ENCODE measurements at places on chromosomes 11 and 22. TPM values are rescaled to one million over a fixed set of nuclear protein-coding genes. Genes with fewer than 3 reads are reported as not detected.

- peaks cover 57% of the 10 kb centered on the region for H3K4me1 ChIP-seq
- H3K27me3 ChIP-seq = no peaks in the 10 kb centered on the region
Observed at GRCh38 chr22:19896665-19897355, 42.1 kb upstream of the GNB1L start.

GRCh38 chr11:16960250-16960649 lies 54.0 kb downstream of the PLEKHA7 start:
- no peaks in the 10 kb centered on the region for H3K4me1 ChIP-seq
- no peak overlapping the region for H3K4me3 ChIP-seq
- H3K36me3 ChIP-seq = no peaks in the 10 kb centered on the region
- DNase-seq = no peak

ZC3H7B gene
- total RNA-seq = 42.8 TPM

- peak overlapping the region; percentile 61 for H3K4me3 ChIP-seq
- H3K27me3 ChIP-seq = no peaks in the 10 kb centered on the region
Observed at GRCh38 chr22:23183061-23183698, 2.9 kb downstream of the BCR start.

DNA sequence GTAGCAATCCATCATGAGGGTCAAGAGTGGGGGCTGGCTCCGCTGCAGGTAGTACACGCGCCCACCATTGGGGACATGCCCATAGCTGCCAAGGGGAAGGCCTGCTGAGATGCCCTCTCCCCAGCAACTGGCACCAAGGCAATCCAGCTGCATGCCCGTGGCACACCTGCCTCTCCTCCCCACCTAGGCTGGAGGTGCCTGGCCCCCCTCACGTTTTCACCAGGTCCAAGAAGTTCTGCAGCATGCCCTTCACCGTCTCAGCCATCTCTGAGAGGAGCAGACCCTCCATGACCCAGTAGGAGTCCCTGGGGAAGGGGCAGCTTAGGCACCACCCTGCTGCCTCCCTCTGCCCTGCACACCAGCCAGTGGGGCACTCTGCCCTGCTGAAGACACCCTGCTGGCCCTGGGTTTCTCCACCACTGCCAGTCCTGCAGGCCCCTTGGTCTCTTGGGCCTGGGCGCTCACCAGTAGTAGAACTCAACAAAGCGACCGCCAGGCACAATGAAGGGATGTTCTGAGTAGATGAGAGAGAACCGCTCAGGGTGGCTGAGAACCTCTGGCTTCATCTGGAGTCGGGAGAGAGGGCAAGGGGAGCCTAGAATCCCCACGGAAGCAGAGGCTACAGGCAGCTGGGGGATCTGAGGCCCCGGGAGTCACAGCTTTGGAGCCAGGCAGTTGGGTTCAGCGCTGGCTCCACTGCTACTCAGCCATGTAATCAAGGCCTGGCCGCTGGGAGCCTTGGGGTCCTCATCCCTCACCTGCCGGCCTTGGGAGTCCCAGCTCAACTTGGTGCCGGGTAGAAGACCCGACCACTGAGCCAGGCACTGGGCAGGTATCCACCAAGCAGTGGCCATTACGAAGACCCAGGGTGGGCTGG lies 17.8 kb downstream of the TREH start:
- H3K4me3 ChIP-seq = no peak overlapping the region
- no peaks in the 10 kb centered on the region for H3K4me1 ChIP-seq
- H3K36me3 ChIP-seq = no peaks in the 10 kb centered on the region

INCENP gene
- total RNA-seq = 124 TPM

ANO3 gene
- not detected for total RNA-seq

SYCE3 gene
- total RNA-seq = not detected

GRCh38 chr11:124961972-124962609 lies 8.1 kb downstream of the CCDC15 start:
- no peaks in the 10 kb centered on the region for H3K36me3 ChIP-seq
- no peak overlapping the region for H3K4me3 ChIP-seq
- H3K4me1 ChIP-seq = no peaks in the 10 kb centered on the region
- H3K27ac ChIP-seq = no peak overlapping the region

GRCh38 chr11:17734986-17735817 lies 621 bp downstream of the KCNC1 start:
- H3K4me1 ChIP-seq = no peaks in the 10 kb centered on the region
- no peak overlapping the region for H3K27ac ChIP-seq

DNA sequence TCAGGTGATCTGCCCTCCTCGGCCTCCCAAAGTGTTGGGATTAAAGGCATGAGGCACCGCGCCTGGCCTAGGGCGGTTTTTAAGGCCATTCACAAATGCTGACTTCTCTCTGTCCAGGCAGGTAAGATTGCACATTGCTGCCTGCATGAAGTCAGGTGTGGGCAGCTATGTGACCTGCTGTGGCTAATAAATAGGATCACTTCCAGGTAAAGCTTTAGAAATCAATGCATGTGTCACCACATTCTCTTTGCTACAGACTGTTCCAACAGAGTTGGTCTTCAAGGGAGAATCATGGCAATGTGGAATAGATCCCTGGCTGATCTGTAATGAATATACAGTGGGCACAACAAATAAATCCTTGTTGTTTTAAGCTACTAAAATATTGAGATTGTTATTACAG lies 260.3 kb upstream of the PITPNB start:
- no peaks in the 10 kb centered on the region for H3K4me1 ChIP-seq
- no peaks in the 10 kb centered on the region for H3K27me3 ChIP-seq
- DNase-seq = no peak
- no peak overlapping the region for H3K4me3 ChIP-seq
- H3K36me3 ChIP-seq = no peaks in the 10 kb centered on the region
- H3K27ac ChIP-seq = no peak overlapping the region

DNA sequence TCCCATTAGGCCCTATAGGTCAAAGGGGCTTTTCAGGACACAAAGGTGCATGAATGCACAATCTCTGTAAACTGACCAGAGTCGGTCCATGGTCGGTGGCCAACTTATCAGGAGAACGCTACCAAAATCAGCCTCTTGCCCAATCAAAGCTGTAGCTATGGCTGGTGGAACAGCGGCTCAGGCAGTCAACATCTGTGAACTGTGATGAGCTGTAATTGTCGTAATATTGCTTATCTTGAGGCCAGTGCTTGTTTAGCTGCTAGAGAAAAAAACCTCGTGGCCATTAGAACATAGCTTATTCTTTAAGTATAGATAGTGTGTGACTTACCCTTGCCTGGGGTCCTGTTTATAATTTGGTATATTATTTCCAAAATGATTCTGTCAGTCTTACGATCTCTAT lies 14.4 kb upstream of the CHST1 start:
- no peaks in the 10 kb centered on the region for H3K4me1 ChIP-seq
- no peak for DNase-seq
- no peaks in the 10 kb centered on the region for H3K36me3 ChIP-seq
- no peak overlapping the region for H3K27ac ChIP-seq

DNA sequence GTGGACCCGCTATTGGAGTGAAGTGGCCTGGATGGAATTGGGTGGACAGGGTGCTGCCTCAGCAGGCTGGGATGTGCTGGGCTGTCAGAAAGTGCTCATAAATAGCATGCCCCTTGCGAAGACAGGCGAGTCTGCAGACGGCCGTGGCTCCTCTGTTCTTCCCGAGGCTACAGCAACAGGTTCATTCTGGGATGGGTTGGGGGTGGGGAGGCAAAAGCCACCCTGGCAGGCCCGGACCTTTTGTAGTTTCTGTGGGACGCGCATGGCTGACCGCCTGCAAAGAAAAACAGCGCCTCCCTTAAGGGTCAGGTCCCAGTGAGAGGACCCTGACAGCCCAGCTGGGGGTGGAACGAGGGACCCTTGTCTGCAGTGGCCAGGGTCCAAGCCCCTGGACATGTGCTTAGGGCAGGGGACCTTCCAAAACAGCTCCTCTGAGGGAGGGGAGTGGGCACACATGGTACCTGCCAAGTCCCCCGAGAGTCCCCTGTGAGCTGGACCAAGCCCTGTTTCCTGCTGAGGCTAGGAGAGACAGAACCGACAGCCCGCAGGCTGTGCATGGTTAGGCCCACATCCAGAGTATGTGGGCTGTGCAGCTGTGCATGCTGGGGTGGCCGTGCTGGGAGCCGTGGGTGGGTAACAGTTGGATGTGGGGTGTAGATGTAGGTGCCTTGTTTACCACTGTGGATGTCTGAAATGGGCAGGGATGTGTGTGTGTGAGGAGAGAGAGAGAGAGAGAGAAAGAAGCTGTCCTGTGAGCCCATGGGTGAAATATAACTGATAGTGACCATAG lies at the start of gene CRYBB3:
CRYBB3 (plus strand) TSS at position 128 of the 790 bp plus-strand sequence. CDS start 1,539 bp downstream, outside the sequence.
- H3K4me1 ChIP-seq = no peaks in the 10 kb centered on the region
- DNase-seq = no peak
- H3K36me3 ChIP-seq = no peaks in the 10 kb centered on the region
- H3K27ac ChIP-seq = no peak within 1 kb of the TSS
- H3K27me3 ChIP-seq = no peaks in the 10 kb centered on the region

GRCh38 chr11:128310005-128310404 lies 277.4 kb downstream of the ETS1 start:
- H3K36me3 ChIP-seq = no peaks in the 10 kb centered on the region
- H3K4me3 ChIP-seq = no peak overlapping the region
- H3K27ac ChIP-seq = peak overlapping the region; percentile 98
- no peaks in the 10 kb centered on the region for H3K27me3 ChIP-seq
- DNase-seq = no peak
- peaks cover 78% of the 10 kb centered on the region for H3K4me1 ChIP-seq

MYO18B gene
- total RNA-seq = 0.50 TPM

KBTBD3 gene
- 5.1 TPM for total RNA-seq

DNA sequence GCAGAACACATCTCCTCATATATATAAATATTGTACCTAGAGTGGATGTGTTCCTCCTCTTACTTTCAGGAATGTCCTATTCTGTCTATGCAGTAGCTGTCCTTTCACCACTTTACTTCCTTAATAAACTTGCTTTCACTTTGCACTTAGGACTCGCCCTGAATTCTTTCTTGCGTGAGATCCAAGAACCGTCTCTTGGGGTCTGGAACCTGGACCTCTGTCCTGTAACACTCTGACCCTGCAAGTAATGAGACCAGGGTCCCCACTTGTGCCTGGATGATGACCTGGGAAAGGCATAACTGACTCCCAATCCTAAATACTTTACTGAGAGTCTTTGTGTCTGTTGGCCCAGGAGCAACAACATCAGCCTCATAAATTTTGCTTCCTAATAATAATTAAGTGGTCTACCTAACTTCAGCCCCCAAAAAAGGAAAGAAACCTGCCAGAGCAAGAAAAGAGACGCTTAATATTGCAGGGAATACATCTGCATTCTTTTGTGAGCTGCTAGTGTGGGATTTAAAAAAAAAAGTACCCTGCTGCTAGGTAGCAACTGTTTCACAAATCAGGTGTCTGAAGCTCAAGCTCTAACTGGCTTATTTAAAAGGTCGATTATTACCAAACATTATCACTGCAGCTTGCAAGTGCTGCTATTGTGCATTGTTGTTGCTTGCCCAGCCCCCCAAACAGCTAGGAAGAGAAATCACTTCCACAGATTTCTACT lies 69.3 kb downstream of the FAM168A start:
- H3K27ac ChIP-seq = no peak overlapping the region
- H3K4me3 ChIP-seq = no peak overlapping the region
- no peak for DNase-seq
- H3K4me1 ChIP-seq = no peaks in the 10 kb centered on the region

DNA sequence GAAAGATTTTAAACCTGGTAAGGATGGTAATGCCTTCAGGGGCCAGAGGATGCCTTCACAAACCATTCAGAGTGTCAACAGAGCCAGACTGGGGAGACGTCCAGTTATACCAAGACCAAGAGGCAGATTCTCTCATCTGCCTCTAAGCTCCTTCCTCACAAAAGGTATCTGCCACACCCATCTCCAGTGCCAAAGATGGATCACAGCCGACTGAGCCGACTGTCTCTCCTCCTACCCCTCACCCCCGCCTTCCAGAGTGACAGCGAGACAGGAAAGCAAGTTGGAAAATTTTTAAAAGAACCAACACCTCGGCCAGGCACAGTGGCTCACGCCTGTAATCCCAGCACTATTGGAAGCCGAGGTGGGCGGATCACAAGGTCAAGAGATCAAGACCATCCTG lies 79.1 kb upstream of the AKIP1 start:
- no peaks in the 10 kb centered on the region for H3K36me3 ChIP-seq
- DNase-seq = no peak
- no peak overlapping the region for H3K27ac ChIP-seq
- no peak overlapping the region for H3K4me3 ChIP-seq
